ENCODE measurements at places on chromosomes 4 and X.

DNA sequence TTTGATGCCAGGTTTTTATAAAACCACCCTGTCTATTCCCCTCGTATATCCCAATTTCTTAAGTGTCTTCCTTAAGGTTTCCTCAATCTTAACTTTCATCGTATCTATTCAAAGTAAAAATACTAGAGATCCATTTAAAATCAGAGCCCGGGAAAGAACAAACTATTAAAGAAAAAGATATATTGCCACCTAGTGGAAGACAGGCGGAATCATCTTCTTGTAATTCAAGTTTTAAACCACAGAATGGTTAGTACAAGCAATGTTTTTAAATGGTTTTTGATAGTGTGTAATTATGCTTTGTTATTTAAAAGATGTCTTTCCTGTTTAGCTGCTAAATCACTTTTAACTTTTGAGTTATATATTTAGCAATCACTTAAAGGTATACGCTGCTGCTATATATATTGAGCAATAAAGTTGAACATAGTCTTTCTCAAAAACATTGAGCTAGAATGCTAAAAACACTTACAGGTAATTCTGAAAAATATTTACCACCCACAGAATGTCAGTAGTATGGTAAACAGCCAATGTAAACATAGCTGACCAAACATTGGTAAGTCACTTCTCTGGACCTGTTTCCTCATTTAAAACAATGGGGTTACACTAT, 18.2 kb downstream of the PRDM8 start:
- peak; percentile 39 for DNase-seq

- no peak for DNase-seq
Observed at GRCh38 chr4:147017081-147017480, 71.4 kb upstream of the TTC29 start.

DNA sequence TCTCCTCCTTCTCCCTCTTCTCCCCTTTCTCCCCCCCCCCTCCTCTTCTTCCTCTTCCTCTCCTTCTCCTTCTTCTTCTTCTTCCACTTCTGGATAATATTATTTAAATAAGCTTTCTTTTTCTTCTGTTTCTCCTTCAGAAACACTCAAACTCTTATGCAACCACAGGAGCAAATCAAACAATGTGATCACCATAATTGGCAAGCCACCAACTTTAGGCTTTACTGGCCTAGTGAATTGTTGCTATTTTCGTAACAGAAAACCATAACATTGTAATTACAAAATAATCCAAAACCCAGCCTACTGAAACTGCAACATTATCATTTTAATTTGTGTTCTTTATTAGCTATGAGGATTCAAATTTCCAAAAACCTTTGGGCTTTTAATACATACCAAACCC, 14.3 kb downstream of the DCAF8L1 start:
- no peak for DNase-seq

- no peak for DNase-seq
Observed at GRCh38 chr4:25330905-25331808, 18.6 kb downstream of the ZCCHC4 start.

DNA sequence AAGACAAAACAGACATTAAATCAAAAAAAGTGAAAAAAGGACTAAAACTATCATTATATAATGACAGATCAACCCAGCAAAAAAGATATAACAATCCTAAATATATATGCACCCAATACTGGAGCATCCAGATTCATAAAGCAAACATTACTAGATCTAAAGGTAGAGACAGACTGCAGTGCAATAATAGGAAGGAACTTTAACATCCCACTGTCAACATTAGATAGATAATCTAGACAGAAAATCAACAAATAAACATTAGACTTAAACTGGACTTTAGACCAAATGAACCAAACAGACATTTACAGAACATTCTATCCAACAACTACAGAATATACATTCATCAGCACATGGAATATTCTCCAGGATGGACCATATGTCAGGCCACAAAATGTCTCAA, 29.5 kb upstream of the RAB39B start:
- no peak for DNase-seq

DNA sequence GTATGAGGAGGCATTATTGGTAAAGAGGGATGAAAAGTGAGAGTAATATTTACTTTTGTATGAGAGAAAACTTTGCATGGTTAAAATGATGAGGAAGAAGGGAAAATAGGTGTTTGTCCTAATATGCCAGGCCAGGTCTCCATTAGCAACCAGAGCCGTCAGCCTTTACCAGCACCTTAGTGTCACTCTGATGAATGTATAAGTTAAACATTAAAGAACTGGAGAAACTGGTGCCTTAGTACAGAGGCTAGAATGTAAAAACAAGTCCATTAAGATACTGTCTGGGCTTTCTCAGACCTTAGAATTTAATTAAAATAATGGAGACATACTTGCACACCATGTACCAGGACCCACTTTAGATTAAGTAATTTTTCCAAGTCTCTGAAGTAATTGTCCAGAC, 222.3 kb downstream of the FAM47A start:
- no peak for DNase-seq

GRCh38 chr4:55359397-55359916, 13.4 kb downstream of the SRD5A3 start:
- DNase-seq = no peak

GRCh38 chr4:84971319-84971932, 4.9 kb upstream of the WDFY3 start:
- DNase-seq = peak; percentile 67

GRCh38 chrX:8390771-8391170, 73.9 kb upstream of the VCX3B start:
- DNase-seq = no peak

Data from NCI-H510A treated with DMSO at 0.1 percent for 48 hours (cell line).